ENCODE measurements at places on chromosomes 12 and 14.

DNA sequence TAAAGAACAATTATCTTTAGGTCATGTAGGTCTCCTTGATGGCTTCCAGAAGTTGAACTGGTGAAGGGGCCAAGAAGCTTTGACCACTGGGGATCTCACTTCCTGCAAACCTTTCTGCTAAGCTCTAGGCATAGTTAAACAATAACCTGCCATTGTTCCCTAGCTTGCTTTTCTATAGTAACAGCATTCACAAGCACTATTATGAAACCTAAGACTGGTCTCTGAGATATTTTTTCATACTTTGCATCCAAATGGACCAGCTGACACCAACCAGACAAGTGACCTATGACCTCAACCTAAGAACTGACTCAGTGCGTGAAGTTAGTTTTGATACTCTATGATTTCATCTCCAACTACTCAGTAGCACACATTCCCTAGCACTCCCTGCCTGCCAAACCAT is 129.1 kb downstream of the PTPRB start:
- no peak for DNase-seq

- DNase-seq = no peak
Measured at GRCh38 chr14:96999654-97000155, 202.5 kb downstream of the VRK1 start.

- no peak for DNase-seq
Measured at GRCh38 chr14:71372411-71372838, 465.2 kb downstream of the PCNX1 start.

GRCh38 chr14:72909163-72909562 is 15.3 kb upstream of the DPF3 start:
- no peak for DNase-seq
